Immature natural killer cell (primary cell): ENCODE measurements at places on chromosomes 12 and 14. TPM values are rescaled to one million over a fixed set of nuclear protein-coding genes. Genes with fewer than 3 reads are reported as not detected.

The NDUFA9 gene
- 148 TPM for polyA plus RNA-seq

The CCT2 gene
- polyA plus RNA-seq = 129 TPM

The MYH6 gene
- not detected for polyA plus RNA-seq

The RAPGEF3 gene
- 0.25 TPM for polyA plus RNA-seq

The PTGER2 gene
- 250 TPM for polyA plus RNA-seq

The RNASE4 gene
- polyA plus RNA-seq = 1.6 TPM

The FGF6 gene
- not detected for polyA plus RNA-seq

The GYS2 gene
- not detected for polyA plus RNA-seq

- no peak overlapping the region for H3K4me3 ChIP-seq
- peaks cover 4% of the 10 kb centered on the region for H3K27me3 ChIP-seq
- no peaks in the 10 kb centered on the region for H3K4me1 ChIP-seq
- no peaks in the 10 kb centered on the region for H3K36me3 ChIP-seq
- DNase-seq = no peak
Measured at GRCh38 chr12:100489251-100489820, 15.7 kb downstream of the NR1H4 start.

GRCh38 chr12:99768758-99769157 is 121.2 kb downstream of the GARIN6 start:
- no peaks in the 10 kb centered on the region for H3K4me1 ChIP-seq
- no peak overlapping the region for H3K4me3 ChIP-seq
- DNase-seq = no peak
- H3K36me3 ChIP-seq = no peaks in the 10 kb centered on the region

GRCh38 chr14:74962493-74962892 is 7.1 kb upstream of the PGF start:
- H3K36me3 ChIP-seq = no peaks in the 10 kb centered on the region
- H3K27ac ChIP-seq = no peak overlapping the region
- H3K4me1 ChIP-seq = no peaks in the 10 kb centered on the region
- H3K4me3 ChIP-seq = no peak overlapping the region
- DNase-seq = no peak

- H3K4me1 ChIP-seq = no peaks in the 10 kb centered on the region
- H3K36me3 ChIP-seq = no peaks in the 10 kb centered on the region
- peak overlapping the region; percentile 69 for H3K4me3 ChIP-seq
- peak; percentile 68 for DNase-seq
- H3K27ac ChIP-seq = no peak overlapping the region
Measured at GRCh38 chr14:102928412-102929240, 6.2 kb downstream of the AMN start.

DNA sequence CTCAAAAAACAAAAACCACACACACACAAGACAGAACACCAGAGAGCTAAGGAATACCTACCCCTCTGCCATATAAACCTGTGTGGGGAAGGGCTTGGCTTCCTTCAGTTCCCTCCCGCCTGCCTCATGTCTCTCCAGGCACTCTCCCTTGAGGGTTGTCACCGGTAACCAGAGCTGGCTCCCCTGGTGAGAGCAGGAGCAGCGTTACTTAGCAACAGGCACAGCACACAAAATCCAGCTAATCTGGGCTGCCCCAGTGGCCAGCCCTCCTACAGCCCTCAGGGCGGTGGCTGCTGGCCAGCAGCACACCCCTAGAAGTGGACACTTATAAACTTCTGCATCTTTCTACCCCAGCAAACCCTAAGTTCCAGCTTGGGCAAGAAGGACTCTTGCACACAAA is 21.6 kb upstream of the NR4A1 start:
- H3K27me3 ChIP-seq = peaks cover 13% of the 10 kb centered on the region
- peaks cover 38% of the 10 kb centered on the region for H3K4me1 ChIP-seq
- H3K27ac ChIP-seq = no peak overlapping the region
- H3K4me3 ChIP-seq = no peak overlapping the region
- H3K36me3 ChIP-seq = no peaks in the 10 kb centered on the region

DNA sequence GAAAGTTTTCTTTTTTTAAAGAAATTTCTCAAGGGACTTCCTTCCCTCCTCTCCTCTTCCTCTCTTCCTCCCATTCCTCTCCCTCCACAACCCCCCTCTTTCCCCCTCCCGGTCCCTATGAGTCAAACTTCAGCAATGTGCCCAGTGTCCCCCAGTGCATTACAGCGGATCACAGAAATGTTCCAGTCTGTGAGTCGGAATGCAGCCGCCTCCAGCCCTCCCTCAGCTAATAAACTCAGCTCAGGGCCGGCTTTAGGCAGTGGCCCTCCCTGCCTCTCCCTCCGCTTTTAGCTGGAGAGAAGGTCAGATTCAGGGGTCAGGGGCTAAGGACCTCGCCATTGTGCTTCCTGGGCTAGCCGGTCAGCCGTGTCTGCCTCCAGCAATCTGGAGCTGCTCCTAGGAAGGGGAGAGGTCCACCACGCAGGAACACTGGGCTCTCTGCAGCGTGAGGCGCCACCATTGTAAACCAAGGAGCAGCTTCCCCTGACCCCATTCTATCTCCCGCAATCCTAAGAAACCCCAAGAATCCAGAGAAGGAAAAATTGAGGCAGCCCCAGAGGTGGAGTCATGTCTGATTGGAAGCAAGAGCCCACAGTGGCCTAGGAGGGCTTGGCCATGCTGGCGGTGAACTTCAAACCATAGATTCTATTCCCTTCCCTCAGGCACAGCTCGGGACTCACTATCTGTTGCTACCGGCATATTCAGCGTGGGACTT is 1.1 kb upstream of the HDAC7 start:
- H3K36me3 ChIP-seq = no peaks in the 10 kb centered on the region
- DNase-seq = no peak
- peak overlapping the region; percentile 95 for H3K27ac ChIP-seq
- peak overlapping the region; percentile 83 for H3K4me3 ChIP-seq
- H3K4me1 ChIP-seq = peaks cover 74% of the 10 kb centered on the region
- H3K27me3 ChIP-seq = peaks cover 8% of the 10 kb centered on the region

DNA sequence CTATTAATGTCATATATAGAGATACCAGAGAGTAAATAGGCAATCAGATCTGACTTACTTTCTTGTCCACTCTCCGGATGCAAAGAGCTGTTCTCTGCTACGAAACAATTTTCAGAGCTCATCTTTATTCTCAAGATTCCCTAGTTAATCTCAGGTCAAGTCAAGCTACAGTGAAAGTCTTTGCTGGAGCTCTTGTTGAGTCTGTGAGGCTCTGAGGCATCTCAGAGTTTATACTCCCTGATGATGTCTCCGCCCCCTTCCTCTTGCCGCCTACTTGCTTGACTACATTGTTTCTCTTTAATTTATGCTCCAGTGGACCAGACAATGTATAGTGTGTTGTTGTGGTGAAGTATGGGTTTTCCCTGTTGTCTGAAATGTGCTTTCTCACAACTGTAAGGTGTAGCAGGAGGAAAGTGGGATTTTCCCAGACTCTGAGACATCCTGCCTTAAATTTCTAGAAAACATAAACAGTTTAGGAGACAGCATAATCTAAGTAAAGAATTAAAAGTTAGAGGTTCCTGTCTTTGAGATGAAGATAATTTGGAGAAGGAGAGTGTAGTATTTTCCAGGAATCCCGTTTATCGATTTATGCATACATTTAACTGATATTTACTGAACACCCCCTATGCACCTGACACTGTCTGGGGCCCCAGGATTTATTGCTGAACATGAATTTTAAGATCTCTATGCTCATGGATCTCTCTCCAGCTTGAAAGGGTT is at the start of gene CD69:
Gene CD69, minus strand, starts transcription at position 203 of the 720 bp plus-strand sequence. Its CDS starts 81 bp downstream, at position 122.
- peaks cover 13% of the 10 kb centered on the region for H3K36me3 ChIP-seq
- peak within 1 kb of the TSS; percentile 99 for H3K27ac ChIP-seq
- peak within 1 kb of the TSS; percentile 96 for H3K4me3 ChIP-seq
- peaks cover 23% of the 10 kb centered on the region for H3K27me3 ChIP-seq
- peaks cover 77% of the 10 kb centered on the region for H3K4me1 ChIP-seq

DNA sequence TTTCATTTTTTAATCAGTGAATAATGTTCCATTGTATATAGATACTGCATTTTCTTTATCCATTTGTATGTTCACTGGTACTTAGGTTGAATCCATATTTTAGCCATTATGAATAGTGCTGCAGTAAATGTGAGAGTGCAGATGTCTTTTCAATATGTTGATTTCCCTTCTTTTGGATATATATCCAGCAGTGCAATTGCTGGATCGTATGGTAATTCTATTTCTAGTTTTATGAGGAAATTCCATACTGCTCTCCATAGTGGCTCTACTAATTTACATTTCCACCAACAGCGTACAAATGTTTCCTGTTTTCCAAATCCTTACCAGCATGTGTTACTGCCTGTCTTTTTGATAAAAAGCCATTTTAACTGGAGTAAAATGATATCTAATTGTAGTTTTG is 288.5 kb upstream of the GARIN2 start:
- H3K27ac ChIP-seq = no peak overlapping the region
- DNase-seq = no peak
- H3K4me3 ChIP-seq = no peak overlapping the region
- no peaks in the 10 kb centered on the region for H3K27me3 ChIP-seq
- H3K4me1 ChIP-seq = no peaks in the 10 kb centered on the region

DNA sequence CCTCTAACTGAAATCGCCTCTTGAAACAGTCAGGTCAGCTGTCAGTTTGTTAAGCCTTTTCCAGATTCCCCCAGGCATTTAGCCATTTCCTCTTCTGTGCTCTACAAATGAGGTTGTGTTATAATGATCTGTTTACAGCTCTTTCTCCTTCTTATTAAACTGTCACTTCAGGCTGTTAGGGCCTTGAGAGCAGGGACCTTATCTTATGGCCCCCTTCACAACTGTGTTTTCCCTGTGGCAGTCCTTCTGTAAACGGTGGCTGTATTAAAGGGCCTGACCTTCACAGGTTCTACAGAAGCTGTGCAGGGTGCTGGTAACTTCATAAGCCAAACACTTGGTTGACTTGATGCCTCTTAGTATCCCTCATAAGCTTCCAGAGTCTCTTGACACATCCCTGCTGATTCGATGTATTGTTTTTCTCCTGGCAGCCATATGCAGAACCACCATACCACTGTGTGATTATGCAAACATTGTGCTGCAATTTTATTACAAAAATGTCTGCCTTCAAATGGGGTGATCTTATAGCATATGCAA is 104.7 kb downstream of the PLEKHA5 start:
- peaks cover 3% of the 10 kb centered on the region for H3K36me3 ChIP-seq
- H3K4me3 ChIP-seq = no peak overlapping the region
- peaks cover 3% of the 10 kb centered on the region for H3K4me1 ChIP-seq
- H3K27me3 ChIP-seq = peaks cover 1% of the 10 kb centered on the region
- H3K27ac ChIP-seq = no peak overlapping the region

- no peak overlapping the region for H3K27ac ChIP-seq
- peaks cover 30% of the 10 kb centered on the region for H3K4me1 ChIP-seq
- peaks cover 5% of the 10 kb centered on the region for H3K27me3 ChIP-seq
Measured at GRCh38 chr14:20455355-20456300, 602 bp downstream of the APEX1 start.

- no peak overlapping the region for H3K27ac ChIP-seq
- H3K36me3 ChIP-seq = no peaks in the 10 kb centered on the region
- peaks cover 4% of the 10 kb centered on the region for H3K27me3 ChIP-seq
- no peak overlapping the region for H3K4me3 ChIP-seq
- H3K4me1 ChIP-seq = peaks cover 27% of the 10 kb centered on the region
- DNase-seq = no peak
Measured at GRCh38 chr12:12403264-12404248, 46.7 kb downstream of the BORCS5 start.

GRCh38 chr14:22334275-22334577 is 254.8 kb downstream of the DAD1 start:
- peaks cover 10% of the 10 kb centered on the region for H3K4me1 ChIP-seq
- H3K4me3 ChIP-seq = no peak overlapping the region
- no peaks in the 10 kb centered on the region for H3K36me3 ChIP-seq
- H3K27ac ChIP-seq = no peak overlapping the region
- no peaks in the 10 kb centered on the region for H3K27me3 ChIP-seq

DNA sequence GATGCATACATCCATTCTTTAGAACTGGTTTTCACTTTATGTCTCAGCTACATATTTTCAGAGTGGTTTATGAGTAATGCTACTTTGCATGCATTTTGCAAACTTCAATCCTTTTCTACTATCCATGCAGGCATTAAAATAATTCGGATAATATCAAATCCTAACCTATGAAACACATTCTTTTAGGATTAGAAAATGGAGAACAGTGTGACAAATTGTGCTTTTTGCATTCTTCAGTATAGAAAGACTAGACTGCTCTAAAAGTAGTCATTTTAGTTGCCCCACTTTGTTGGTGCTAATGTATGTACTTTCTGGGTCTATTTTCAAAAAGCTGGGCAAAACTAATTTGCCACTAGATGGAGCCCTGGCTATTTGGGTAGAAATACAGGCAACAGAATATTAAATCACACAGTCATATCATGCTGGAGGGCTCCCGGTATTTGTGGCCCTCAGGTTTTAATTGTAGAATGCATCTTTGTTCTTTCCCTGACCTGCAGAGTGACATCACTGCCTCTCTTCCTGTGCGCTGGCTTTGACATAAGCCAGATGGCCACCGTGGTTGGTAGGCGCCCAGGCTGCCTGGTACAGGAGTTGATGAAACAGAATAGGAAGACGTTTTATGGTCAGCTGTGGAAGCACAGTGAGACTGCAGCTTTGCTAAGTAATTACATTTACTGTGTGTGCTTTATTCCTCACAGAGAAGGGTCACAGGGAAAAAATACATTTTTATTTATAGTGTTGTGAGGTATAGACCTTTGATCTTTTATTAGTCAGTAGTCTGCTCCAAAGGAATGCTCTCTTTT is 28.1 kb downstream of the MSRB3 start:
- no peak for DNase-seq
- no peak overlapping the region for H3K27ac ChIP-seq
- H3K36me3 ChIP-seq = no peaks in the 10 kb centered on the region
- H3K4me1 ChIP-seq = no peaks in the 10 kb centered on the region
- H3K4me3 ChIP-seq = no peak overlapping the region

DNA sequence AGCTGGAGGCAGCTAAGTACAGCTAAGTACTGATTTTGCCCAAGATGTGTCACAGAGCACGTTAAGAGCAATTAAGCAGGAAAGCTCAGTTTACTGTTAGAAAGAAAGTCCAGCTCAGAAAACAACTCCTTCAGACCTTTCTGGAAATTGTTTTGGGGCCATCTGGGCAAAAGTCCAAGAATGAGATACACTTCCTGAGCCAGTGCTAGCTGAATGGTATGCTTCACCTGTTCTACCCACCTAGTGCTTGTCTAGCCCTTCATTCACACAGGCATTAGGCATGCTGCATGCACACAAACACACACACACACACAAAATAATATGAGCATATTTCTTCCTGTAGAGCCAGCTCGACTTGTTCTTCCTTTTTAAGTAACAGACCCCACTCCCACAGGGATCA is 6.6 kb upstream of the IKZF4 start:
- H3K4me1 ChIP-seq = no peaks in the 10 kb centered on the region
- no peak overlapping the region for H3K27ac ChIP-seq
- H3K27me3 ChIP-seq = peaks cover 2% of the 10 kb centered on the region
- H3K4me3 ChIP-seq = no peak overlapping the region
- peaks cover 9% of the 10 kb centered on the region for H3K36me3 ChIP-seq
- DNase-seq = no peak

- no peak for DNase-seq
- no peaks in the 10 kb centered on the region for H3K27me3 ChIP-seq
- H3K36me3 ChIP-seq = no peaks in the 10 kb centered on the region
- no peak overlapping the region for H3K4me3 ChIP-seq
Measured at GRCh38 chr12:63064080-63064479, 86.9 kb downstream of the AVPR1A start.
